Activated CD4-positive, CD25-positive, alpha-beta regulatory T cell treated with anti-CD3 and anti-CD28 coated beads, Interleukin-2, amount 50 U/mL, for 16 hours (primary cell): ENCODE measurements at places on chromosomes 1 and 21.

DNA sequence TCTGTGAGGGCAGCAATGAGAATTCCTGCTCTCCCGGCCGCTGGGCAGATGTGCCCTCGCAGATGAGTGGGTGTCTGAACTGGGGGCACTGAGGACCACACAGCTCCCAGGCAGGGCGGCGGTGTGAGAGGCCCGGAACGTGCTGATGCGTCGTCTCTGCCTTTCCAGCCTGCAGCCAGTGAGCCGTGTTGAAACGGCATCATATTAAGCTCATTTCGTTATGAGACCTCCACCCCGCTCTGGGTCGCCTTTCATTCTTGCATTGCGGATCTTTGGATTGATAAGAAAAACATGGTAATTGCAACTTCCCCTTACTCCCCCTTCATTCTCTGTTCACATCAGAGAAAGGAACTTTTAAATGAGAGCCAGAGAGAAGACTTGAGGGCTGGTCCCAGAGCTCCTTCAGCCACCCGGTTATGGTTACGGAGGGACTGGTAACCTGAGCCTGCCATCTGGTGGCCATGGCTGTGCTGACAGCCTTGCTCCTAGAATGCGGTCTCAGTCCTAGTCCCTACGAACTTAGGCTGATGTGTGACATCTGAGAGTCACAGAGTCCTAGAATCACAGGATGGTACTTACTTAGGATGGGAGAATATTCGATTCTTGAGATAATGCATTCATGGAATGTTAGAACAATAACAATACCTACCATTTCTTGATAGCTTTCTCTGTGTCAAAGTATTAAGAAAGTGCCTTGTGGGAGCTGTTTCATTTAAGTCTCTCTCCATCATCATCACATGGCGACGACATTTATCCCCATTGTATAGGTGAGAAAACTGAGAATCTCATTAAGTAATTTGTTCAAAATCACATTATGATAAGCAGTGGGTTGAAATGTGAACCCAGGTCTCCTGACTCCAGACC, 271.0 kb downstream of the TRABD2B start:
- DNase-seq = no peak

DNA sequence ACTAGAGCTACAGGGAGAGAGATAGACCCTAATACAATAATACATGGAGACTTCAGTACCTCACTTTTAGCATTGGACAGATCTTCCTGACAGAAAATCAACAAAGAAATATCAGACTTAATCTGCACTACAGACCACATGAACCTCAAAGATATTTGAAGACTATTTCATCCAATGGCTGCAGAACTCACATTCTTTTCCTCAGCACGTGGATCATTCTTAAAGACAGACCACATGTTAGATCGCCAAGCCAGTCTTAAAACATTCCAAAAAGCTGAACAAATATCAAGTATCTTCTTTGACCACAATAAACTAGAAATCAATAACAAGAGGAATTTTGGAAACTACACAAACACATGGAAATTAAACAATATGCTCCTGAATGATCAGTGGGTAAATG, 576.0 kb downstream of the KIF26B start:
- no peak for DNase-seq

DNA sequence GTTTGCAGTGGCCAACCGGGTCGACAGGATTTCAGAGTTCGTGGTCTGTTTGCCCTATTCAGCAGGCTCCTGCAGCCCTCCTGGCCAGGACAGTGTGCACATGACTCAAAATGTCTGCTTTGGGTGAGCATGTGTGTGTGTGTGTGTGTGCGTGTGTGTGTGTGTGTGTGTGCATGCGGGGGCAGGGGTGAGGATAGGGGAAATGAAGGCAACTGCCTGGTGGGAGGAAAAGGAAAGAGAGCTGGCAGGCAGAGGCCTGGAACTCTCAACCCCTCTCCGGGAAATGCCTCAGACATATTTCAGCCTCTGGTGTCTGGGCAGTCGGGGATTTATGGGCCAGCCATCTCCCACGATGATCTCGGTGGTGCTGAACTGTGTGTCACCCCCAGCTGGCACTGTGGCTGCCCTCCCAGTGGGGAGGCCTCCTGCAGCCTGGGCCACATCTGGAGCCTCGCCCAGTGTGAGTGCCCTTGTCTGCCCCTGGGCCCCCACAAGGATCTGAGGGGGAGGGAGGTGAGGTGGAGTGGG, 15.2 kb downstream of the CDCP2 start:
- DNase-seq = no peak

DNA sequence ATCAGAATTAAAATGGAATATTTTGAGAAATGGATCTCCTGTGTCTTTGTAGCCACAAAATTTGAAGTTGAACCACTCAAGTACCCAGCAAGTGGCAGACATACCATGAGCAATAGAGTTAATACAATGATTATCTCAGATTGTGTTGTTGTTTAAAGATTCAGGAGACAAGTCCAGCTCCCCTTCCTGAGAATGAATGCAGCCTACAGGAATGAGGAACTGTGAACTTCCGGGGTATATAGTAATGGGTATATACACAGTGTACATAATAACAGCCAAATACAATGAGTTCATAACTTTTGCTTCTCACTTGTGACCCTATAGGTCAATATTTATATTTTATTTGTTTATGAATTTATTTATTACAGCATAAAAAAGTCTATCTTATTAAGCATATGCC, 445.0 kb downstream of the SETD4 start:
- no peak for DNase-seq

DNA sequence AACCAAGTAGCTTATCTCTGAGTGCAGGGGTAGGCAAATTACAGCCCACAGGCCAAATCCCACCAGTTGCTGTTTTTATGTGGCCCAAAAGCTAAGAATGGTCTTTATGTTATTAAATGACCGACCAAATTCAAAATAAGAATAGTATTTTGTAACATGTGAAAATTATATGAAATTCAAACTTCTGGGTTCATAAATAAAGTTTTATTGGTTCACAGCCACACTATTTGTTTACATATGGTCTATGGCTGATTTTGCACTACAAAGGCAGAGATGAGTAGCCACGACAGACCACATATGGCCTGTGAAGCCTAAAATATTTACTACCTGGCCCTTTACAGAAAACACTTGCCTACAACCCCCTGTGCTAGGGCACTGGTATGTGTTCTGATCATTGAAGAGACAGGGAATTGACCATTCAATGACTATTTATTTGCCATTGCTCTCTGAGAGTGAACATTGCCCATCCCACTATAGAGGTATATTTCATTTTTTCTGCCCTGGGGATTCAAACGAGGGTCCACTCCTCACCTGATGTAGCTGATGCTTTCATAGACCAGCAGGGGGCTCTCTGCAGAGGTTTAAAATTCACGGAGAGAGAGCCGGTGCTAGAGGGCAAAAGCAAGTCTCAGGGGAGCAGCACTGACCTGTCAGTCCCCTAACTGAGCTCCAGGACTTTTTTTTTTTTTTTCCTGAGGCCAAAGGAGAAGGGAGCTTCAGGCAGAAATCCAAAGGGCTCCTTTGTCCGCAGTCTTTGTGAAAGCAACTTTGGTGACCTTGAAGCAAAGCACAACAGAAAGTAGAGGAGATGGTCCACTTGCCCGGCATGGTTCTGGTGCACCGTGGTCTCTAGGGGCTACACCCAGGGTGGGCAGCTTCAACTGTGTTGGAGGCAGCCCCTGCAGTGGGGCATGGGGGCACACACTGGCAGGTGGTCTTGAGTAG, 7.3 kb upstream of the GNL2 start:
- DNase-seq = peak; percentile 22

- no peak for DNase-seq
These were observed 930 bp downstream of the DHCR24 start for GRCh38 chr1:54885807-54886723.

DNA sequence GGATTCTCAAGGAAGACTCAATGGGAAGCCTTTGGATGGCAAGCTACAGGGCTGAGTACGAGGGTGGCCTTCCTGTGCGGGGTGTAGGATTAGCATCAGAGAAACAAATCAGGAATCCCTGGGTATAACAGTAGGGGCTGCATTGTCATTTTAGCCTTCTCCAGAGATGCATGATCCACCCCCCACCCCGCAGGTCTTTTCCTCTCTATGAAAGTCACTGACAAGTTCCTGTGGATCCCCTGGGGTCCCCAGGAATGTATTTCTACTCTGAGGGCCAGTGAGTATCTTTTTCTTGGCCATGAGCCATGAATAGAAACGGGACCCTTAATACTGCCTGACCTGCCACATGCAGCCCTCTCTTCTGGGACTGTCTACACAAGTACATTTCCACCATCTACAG, 473.0 kb upstream of the VAMP3 start:
- no peak for DNase-seq

DNA sequence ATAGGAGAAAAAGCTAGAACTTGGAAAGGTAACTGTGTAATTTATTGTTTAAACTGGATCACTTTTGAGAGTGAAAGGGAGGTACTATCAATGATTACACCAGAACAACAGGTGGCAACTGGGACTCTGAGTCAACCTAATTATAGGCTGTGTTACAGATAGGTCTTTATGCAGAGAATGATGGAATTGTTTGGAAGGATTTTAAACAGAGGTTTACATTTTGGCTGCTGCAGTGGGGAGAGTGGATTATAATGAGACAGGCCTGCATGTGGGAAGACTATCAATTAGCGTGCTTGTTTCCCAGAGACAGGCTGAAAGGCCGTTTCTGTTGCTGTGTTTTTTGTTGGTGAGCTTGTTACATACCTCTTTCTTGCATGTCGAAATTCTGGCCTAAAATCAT, 432.9 kb downstream of the PLA2G4A start:
- DNase-seq = no peak

DNA sequence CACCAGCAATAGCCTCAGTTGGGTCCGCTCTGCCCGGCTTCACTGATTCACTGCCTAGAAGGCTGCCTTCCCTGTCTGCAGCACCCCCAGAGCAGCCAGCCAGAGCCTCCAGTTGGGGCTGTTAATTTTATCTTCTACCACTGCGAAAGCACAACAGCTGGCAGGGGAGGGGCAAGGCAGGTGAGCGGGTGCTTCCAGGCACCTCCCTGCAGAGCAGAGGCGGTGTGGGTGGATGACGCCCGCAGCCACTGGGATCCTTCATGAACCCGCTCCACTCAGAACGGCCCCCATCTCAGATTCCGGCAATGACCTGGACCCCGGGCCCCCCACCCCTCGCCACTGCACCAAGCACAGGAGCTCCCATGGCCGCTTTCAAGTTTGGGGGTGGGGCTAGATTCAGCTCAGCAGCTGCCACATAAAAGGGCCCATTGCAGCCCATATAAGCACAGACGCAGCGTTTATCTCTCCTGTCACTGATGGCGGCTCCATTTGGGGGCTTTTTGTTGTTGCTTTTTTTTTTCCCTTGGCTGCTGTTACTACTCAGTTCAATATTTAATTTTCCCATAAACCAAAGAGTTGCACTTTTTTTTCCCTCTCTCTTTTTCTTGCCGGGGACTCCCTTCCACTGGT, 128.0 kb upstream of the KLHDC7A start:
- no peak for DNase-seq

- DNase-seq = no peak
These were observed 951 bp downstream of the GGPS1 start for GRCh38 chr1:235329139-235329902.

- no peak for DNase-seq
These were observed 1.2 kb downstream of the TMEM53 start for GRCh38 chr1:44672961-44673674.

- no peak for DNase-seq
These were observed 18.5 kb upstream of the SEMA4A start for GRCh38 chr1:156134716-156135435.

DNA sequence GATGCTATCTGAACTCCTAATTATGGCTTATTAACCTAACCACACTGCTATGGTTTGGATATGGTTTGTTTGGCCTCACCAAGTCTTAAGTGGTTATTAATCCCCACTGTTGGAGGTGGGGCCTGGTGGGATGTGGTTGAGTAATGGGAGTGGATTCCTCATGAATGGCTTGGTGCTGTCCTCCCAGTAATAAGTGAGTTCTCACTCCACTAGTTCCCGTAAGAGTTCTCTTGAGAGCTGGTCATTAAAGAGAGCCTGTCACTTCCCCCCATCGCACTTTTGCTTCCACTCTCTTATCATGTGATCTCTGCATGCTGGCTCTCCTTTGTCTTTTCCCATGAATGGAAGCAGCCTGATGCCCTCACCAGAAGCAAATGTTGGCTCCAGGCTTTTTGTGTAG, 328.8 kb downstream of the PLA2G4A start:
- DNase-seq = no peak

DNA sequence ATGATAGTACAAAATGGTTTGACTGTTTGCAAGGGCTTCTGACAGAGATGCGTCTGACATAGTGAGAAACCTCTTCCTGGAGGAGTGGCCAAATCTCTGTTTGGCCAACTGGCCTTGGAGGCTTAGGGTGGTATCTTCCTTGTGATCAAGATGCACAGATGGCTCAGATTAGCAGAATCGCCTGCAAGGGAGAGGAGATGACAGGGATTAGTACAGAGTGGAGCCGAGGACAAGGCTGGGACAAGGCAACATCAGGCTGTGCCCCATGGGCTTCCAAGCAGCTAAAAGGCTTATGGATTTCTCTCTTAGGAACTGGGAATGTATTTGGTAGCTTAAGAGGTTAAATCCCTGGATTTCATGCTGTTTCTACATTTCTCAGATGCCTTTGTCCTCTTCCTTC, 379.1 kb downstream of the SIPA1L2 start:
- no peak for DNase-seq

DNA sequence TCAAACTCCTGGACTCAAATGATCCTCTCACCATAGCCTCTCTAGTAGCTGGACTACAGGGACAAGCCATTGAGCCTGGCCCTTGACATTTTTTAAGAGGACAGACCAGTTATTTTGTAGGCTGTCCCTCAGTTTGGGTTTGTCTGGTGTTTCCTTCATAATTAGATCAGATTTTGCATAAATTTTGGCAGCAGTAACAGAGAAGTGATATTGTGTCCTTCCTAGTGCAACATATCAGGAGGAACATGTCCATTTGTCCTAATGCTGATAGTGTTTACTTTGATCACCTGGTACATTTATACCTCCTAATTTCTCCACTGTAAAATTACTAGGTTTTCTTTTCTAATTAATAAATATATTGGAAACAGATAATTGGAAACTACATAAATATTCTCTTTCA, 5.9 kb upstream of the NID1 start:
- DNase-seq = no peak

DNA sequence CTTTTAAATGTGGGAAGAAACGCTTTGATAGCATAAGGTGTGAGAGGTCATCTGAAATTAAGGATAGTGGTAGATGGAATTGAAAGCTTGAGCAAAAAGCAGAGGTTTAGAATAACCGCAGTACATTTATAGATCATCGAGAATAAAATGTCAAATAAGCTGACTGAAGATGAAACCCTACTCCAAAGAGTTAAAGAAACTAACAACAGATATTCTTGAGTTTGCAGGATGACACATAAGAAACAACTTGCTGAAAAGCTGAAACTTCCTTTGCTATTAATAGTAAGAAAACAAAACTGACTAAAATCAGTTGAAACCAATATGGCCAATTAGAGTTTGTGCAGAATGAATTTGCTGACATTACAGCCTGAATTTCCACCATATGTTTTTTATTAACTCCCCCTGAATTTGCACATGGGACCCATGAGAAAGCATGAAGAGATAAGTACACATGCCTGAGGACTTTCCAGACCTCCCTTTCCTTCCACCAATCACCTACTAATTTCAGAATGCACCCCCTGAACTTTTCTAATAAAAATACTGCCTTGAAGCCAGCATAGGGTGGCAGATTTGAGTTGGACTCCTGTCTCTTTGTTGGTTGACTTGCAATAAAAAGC, 1.7 kb upstream of the C1orf185 start:
- no peak for DNase-seq
